Islet precursor cell (in vitro differentiated cells): ENCODE measurements at places on chromosomes 12 and 14.

GRCh38 chr12:88362439-88362838 is 217.8 kb downstream of the KITLG start:
- no peak for DNase-seq

DNA sequence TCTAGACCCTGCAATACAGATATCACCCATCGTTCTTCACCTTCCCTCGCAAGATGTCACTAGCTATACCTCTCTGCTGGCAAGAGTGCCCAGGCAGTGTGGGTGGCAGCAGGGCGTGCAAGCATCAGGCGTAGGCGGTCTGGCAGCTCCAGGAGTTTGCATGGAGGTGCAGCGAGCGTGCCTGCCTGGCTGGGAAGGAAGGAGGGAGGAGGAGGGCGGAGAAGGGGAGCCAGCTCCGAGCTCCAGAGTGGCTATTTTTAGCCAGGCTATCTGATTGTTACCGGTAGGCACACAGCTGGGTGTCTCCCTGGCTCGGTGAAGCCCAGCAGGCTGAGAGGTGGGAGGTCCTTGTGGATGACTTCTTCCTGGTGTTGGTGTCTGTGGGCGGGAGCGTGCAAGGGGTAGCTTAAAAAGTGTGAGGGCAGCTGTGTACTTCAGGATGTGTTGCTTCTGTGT is 6.2 kb downstream of the FOXJ2 start:
- peak; percentile 84 for DNase-seq

- DNase-seq: no peak
Observed at GRCh38 chr12:75481774-75482173, 1.2 kb downstream of the GLIPR1 start.

- DNase-seq: no peak
Observed at GRCh38 chr14:52876311-52876710, 74.5 kb downstream of the FERMT2 start.

DNA sequence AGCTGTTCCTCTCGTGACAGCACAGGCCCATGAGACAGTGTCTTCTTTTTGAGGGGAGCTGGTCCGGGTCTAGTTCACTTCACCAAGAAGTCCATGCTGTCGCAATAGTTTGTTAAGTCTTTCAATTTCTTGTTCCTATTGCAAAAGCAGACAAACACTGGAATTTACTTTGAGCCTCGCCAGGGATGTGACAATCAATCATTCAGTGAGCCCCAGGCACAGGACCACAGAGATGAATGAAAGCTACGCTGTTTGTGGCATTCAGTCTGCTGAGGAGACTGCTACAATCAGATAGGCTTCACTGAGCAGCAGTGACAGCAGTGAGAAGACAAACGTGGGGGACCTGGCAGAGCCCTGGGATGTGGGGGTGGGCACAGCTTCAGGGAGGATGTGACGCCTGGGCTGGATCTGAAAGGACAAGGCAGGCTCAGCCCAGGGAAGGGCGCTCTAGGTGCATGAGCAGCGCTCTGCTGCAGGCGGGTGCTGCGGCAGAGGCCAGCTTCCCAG is 35.5 kb downstream of the TCTN1 start:
- DNase-seq: peak; percentile 70

DNA sequence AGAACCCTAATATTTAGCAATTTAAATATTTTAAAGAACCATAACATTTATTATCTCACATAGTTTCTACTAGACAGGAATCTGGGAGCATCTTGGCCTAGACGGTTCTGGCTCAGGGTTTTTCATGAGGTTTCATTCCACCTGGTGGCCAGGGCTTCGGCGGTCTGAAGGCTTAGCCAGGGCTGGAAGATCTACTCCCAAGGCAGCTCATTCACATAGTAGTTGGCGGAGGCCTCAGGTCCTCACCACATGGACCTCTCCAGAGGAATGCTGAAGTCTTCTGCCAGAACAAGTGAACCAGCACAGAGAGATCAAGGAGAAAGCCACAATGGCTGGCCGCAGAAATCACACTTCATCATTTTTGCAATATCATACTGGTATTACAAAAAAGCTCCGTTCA is 68.2 kb downstream of the SINHCAF start:
- no peak for DNase-seq

GRCh38 chr12:48175613-48176416 is 7.6 kb upstream of the CCDC184 start:
- peak; percentile 20 for DNase-seq
